ENCODE measurements at places on chromosomes 7 and 10.

DNA sequence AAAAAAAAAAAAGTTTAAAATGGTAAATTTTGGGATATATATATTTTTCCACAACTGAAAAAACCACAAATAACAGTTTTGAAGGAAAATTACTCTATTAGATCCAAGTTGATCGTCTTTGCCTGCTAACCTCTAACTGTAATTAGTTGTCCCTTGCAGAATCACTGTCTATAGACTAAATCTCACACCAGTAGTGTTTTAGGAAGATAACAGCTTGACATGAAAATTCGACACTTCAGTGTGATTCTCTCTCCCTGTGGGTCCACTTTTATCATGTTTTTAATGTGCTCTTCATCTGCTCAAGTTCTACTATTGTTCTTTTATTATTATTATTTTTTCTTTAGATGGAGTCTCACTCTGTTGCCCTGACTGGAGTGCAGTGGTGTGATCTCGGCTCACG, 24.5 kb upstream of the ARHGAP21 start:
- no peak for DNase-seq

GRCh38 chr7:74092321-74092963, 8.8 kb downstream of the LIMK1 start:
- no peak for DNase-seq

DNA sequence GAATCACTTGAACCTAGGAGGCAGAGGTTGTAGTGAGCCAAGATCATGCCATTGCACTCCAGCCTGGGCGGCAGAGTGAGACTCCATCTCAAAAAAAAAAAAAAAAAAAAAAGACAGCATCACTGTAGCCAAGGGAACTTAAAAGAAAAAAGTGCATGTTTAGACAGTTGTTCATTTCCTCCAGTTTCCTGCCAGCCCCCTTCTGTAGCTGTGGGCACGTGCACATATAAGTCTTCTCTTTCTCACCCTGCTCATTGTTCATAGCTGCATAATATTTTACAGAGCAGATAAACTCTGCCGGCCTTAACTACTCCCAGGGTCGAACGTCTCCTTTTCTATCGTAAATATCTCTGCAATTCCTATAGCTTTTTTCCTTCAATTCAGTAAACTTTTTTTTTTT, 132.6 kb downstream of the LHPP start:
- DNase-seq, result no peak

GRCh38 chr7:49483142-49483541, 290.3 kb upstream of the VWC2 start:
- no peak for DNase-seq

- DNase-seq, result no peak
Measured at GRCh38 chr10:73877533-73878160, 3.3 kb upstream of the CAMK2G start.

DNA sequence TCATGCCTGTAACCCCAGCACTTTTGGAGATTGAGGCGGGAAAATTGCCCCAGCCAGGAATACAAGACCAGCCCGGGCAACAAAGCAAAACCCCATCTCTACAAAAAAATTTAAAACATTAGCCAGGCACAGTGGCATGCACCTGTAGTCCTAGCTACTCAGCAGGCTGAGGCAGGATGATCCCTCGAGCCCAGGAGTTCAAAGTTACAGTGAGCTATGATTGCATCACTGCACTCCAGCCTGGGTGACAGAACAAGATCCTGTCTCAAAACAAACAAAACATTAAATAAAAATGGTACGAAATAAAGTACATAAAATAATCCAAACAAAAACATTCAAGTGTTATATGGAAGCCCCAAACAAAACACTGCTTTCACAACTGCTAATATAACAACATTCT, 125.0 kb downstream of the SNX13 start:
- DNase-seq, result no peak

GRCh38 chr10:114471906-114472876, 67.9 kb upstream of the AFAP1L2 start:
- no peak for DNase-seq

DNA sequence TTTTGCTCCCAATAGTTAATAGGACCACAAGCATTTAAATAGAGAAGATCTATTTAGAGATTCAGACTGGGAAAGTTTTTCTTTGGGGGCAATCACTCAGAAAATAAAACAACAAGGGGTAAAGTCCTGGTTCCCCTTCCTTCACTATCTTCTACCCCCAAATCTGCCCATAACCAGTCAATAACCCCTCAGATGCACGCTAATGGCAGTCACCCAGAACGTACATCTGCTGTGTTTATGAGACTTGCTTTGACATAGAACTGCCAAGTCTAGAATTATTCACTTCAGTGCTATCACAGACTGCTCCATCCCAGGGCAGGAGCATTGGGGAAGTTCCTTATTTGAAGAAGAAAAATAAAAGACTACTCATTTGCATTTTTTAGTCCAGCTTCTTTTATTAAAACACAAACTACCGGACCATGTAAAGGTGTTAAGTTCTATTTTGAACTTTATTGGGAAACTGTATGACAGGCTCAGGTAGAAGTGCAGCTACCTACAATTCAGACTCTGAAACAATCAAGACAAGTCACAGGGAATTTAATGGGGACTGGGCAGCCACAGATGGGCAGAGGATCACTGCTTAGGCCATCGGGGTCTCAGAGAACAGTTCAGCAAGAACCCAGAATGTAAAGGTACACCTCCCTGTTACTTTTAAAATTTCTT, 38.4 kb downstream of the ANK3 start:
- DNase-seq, result no peak

DNA sequence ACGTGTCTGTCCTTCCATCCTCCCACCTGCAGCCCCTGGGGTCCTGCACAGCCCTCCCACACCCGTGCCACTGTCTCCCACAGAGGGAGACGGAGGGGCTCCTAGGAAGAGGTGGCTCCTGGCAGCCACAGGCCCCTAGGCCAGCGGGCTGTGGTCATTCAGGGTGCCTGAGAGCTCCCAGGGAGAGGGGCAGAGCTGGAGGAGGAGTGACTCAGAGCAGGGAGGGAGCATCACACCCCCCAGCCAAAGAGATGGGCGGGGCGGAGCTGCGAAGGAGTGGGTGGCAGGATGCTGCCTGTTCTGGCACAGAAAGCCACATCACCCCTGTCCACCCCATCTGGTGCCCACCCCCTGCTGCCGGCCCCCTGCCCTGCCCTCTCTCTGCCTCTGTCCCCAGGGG, 50.5 kb downstream of the STK32C start:
- no peak for DNase-seq

DNA sequence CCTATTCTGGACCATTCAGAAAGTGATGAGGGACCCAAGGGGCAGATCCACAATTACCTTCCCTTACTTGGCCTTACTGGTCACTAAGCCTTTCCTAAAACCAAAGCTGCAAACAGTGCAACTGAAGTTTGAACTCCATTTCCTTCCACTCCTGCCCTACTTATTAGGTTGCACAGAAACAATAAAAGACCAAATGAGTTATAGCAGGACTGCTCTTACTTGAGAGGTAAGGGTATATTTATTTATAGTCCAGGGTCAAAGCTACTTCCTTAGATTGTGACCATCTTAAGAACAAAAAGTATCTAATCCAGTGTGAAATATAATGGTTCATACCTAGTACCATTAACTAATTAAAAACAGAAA, 27.0 kb downstream of the CDK6 start:
- no peak for DNase-seq

DNA sequence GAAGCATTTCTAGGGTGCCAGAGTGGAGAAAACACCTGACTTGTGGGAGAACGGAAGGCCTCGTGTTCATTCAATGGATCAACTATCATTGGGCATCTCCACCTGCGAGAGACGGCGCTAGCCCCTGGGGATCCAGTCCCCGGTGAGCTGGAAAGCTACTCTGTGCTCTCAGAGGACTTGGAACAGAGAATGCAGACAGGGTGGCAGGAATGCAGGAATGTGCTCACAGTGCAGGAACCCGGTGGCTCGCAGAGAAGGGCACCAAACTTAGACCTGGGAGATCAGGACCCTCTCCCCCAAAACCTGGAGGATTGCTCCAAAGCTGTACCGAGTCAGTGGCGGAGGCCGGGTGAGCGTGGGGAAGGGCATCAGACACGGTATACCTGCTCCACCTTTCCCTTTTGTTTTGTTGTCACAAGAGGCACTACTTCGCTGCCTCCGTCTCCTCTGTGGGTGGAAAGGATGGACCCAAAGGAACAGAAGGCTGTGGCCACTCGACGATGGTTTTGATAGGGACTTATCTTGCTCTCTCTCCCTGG, 569.0 kb upstream of the C7orf33 start:
- no peak for DNase-seq

DNA sequence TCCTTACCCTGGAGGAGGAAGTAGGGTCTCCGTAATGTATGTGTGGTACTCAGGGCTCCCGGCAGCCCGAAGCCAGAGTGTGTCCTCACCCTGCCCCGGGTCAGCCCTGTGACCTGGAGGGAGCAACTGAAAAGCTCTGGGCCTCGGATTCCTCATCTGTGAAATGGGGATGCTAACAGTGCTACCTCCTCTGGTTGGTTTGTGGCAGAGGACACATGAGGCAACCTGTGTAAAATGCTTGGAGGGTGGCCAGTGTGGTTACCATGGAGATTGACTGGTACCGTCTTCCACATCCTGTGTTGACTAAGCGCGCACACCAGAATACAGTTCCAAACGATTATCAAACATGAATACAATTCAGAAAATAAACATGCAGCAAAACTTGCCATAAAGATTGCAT, 163.8 kb upstream of the KLF6 start:
- no peak for DNase-seq

- DNase-seq, result no peak
Measured at GRCh38 chr10:3415878-3416605, 243.5 kb upstream of the PITRM1 start.

DNA sequence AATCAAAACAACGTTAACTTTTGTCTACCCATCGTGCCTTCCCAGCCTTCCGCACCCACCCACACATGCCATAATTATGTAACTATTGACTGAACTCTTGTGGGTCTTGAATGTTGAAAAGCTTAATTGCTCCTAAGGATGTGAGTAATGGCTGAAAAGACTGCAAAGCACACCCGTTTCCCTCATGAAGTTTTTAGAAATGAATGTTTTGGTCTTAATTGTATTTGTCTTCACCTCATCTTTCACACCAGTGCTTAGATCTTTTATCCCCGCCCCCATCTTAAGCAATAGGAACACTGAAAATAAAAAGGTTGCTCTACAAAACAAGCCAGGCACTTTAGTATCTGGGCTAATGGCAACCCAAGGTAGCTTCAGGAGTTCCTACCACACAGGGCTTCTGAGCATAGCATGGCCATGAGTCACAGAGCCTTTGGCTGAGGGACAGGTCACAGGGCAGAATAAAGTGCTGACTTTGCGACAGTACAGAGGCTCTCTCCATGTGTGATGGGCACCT, 690.5 kb downstream of the PARD3 start:
- peak; percentile 100 for DNase-seq

DNA sequence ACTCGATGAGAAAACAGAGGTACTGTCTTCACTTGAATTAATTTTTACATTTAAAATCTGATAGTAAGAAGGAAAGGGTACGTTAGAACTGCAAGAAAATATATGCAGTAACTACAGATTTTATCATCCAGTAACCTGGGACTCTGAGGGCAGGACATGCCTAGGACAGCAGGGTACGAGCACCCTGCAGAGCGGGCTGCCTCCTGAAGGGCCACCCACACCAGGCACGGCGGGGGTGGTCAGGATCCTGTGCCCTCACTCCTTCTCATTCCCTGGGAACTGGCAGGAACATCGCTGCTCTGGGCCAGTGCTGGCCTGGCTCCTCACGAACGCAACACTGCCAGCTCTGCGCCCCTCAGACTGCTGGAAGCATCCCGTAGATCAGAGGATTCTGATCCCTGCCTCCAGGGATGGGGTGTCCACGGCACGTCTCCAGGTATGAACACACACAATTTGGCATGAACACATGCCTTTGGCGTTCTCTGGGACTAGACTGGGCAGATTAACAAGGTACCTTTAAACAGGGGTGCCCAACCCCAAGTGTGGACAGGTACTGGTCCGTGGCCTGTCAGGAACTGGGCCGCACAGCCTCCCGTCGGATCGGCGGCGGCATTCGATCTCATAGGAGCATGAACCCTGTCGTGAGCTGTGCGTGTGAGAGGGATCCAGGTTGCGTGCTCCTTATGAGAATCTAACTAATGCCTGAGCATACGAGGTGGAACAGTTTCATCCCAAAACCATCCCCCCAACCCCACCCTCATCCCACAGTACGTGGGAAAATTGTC, 99.3 kb upstream of the FAM20C start:
- no peak for DNase-seq

DNA sequence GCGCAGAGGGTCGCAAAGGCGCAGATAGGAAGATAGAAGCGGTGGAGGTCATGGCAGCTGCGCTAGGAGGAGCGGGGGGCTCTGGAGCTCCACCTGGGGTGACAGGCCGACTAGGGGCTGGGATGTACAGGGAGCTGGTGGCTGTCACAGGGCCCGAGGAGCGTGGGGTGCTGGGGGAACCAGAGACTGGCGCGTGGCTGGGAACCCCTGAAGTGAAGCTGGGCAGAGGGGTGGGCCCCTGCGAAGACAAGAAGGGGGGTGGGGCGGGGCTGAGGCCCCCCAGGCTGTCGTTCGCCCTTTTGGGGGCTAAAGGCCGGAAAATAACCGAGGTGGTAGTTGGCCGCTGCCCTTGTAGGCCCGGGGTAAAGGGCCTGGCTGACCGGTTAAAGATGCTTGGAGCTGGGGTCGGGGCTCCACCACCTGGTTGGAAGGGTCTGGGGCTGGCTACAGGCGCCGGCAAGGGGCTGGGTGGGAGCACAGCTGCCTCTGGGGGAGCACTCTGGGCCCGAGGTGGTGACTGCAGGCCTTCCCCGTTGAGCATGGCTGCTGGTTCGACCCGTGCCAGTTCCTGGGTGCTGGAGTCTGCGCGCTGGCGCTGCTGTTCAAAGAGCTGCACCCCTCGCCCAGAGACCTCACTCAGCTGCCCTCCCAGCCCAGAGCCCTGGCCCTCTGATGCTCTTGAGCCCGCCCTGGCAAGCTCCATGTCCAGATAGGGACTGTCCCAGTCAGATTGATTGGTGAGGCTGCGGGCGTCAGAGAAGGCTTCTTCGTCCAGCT, 6.8 kb upstream of the MYOZ1 start:
- DNase-seq, result no peak

Measured in T1000 (cell line).